ENCODE measurements at places on chromosomes 1 and 21.
A peak's percentile ranks its signal among the peaks of the same experiment; 100 is the strongest.

DNA sequence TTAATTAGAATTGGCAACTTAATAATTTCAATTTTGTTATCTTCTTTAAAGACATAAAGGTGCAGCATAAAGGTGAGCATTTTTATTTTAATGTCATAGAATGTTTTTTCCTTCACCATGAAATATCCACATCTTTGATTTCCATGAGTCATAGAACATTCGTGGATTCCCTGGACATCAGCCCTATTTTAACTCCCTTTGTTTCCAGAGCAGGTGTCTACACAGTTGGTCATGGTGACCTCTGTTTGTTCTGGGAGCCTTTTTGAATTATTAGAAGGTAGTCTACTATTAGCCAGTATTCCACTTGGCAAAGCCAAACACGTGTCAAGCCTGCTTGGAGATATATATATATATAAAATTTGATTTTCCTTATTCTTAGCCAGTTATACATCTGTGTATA is 572.9 kb downstream of the LTN1 start:
- no peak for ATAC-seq

GRCh38 chr1:214066190-214066589 is 78.4 kb downstream of the PROX1 start:
- no peak for ATAC-seq

DNA sequence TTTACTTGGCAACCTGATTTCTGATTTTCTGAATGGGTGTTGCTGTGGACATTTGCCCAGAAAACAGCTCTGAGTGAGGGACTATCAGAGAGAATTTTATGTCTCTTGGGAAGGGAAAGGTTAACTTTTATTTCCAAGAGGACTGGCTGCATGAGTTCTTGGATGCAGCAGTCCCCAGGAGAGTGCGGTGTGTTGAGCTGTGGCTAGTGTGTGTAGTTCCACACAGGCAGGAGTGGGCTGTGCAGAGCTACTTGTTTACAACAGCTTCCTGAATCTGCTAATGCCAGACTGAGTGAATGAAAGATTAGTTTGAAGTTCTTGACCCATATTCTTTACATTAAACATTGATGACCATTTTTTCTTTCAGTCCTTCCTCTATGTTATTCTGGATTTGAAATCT is 41.0 kb upstream of the APOBEC4 start:
- ATAC-seq: no peak

DNA sequence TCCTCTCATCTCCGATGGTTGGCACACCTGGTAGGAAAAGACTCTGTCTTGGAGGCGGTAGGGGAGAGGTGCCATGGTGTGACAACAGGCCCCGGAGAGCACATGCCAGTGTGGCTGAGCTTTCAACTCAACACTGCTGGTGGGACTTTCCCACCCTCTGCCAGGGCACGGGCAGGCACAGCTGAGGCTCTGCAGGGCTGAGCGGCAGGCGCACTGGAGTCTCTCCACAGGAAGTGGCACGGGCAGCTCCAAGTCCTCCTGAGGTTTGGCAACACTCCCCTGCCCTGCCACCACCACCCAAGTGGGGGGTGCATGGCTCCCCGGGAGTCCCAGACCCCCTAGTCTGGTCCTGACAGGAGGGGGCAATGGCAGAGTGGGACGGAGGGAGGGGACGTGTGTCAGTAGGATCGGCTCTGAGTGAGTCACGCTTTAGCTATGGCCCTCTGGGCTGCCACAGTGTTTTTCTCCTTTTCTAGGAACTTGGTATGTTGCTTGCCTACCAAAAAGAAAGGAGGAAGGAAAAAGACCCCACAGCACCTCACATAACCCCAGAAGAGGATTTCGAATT is 27.3 kb upstream of the EVA1B start:
- peak; percentile 54 for ATAC-seq

DNA sequence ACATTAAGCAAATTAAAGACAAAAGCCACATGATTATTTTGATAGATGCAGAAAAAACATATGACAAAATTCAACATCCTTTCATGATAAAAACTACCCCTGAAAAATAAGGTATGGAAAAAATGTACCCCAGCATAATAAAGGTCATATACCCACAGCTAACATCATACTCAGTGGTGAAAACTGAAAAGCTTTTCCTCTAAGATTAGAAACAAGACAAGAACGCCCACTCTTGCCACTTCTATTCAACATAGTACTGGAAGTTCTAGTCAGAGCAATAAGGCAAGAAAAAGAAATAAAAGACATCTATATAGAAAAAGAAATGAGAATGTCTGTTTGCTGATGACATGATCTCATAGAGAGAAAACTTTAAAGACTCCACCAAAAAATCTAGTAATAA is 20.7 kb downstream of the ERO1B start:
- ATAC-seq: no peak

- ATAC-seq: no peak
These were observed 21.7 kb upstream of the PEX10 start for GRCh38 chr1:2433936-2434655.

All from stimulated activated memory B cell treated with anti-CD40 and anti-IgM and Interleukin-4, amounts not matched to agents 10 μg/mL and 1 μg/mL and 100 μg/mL, for 72 hours (primary cell).